ENCODE measurements at places on chromosomes 13 and 19.

GRCh38 chr13:23642110-23642509, 71.9 kb downstream of the TNFRSF19 start:
- DNase-seq, result no peak

GRCh38 chr13:93984876-93985275, 494.6 kb downstream of the DCT start:
- no peak for DNase-seq

DNA sequence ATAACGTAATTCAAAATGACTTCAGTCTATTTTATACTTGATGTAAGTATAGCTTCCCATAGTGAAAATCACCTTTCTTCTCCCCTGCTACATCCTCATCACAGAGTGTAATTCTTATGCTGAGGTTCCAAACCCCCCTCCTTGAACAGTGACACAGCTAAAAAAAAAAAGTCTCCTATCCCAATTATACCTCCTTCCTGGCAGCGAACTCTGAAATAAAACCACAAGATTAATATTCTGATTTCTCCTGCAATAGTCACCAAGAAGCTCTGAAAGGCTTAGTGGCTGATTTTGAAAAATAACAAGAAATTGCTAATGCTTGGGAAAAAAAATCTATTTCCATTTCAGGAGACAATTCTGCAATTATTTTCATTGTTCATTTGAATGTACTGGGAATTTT, 36.3 kb downstream of the EFNB2 start:
- DNase-seq, result no peak

GRCh38 chr13:80131204-80131603, 209.7 kb downstream of the SPRY2 start:
- DNase-seq, result no peak

GRCh38 chr13:97124915-97125809, 97.0 kb upstream of the MBNL2 start:
- DNase-seq, result no peak

DNA sequence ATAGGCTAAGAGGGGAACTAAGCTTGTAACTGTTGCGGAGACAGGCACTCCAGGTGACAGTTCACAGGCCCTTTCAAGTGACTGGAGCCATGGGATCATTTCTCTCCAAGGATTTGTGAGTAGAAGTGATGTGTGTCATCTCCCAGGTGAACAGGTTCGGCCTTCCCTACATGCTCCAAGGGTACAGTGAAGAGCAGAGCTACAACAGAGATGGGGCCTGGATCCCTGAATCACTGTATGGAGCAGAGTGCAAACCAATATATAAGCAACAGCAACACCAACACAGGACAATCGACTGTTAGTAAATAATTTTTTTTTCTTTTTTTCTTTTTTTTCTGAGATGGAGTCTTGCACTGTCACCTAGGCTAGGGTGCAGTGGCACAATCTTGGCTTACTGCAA, 15.0 kb downstream of the ZSCAN18 start:
- no peak for DNase-seq

- DNase-seq, result no peak
These were observed 121.1 kb upstream of the TSHZ3 start for GRCh38 chr19:31470229-31470939.

- no peak for DNase-seq
These were observed 19.9 kb upstream of the ARGLU1 start for GRCh38 chr13:106587787-106588186.

DNA sequence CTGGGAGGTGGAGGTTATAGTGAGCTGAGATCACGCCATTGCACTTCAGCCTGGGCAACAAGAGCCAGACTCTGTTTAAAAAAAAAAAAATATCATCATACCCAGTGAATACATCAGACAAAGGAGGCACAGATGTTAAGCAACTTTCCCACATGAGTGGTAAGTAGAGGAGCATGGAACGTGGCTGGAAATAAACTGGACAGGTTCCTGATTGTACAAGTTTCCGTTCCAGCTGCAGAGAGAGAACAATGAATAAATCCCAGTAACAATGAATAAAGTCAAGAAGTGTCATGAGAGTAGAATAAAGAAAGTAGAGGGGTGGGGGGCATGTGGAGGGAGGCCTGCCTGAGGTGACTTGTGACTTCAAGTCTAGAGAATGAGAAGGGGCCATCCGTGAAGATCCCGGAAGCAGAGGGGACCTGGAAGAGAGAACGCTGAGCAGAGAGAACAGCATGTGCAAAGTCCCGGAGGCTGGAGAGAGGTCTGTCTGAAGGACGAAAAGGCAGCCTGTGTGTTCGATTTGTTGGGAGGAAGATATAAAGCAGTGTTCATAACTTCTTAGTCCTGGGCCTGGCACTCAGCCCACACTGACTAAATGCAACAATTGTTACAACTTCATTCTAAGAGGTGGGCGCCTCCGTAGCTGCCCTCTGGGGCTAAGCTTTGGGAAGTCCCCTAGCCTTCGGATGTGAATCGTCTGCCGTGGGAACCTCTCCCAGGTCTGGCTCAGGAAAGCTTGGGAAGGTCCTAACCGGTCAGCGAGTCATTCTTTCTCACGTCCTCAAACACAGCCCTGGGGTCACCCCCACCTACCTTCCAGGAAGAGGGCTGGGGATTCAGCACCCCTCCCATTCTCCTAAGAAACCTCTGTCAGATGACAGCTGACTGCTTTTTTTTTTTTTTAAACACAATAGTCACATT, 15.3 kb upstream of the ARHGEF18 start:
- no peak for DNase-seq

GRCh38 chr19:3034406-3034655, 5.3 kb upstream of the TLE2 start:
- DNase-seq, result no peak

GRCh38 chr13:44092078-44092970, 212.6 kb downstream of the LACC1 start:
- DNase-seq, result no peak

DNA sequence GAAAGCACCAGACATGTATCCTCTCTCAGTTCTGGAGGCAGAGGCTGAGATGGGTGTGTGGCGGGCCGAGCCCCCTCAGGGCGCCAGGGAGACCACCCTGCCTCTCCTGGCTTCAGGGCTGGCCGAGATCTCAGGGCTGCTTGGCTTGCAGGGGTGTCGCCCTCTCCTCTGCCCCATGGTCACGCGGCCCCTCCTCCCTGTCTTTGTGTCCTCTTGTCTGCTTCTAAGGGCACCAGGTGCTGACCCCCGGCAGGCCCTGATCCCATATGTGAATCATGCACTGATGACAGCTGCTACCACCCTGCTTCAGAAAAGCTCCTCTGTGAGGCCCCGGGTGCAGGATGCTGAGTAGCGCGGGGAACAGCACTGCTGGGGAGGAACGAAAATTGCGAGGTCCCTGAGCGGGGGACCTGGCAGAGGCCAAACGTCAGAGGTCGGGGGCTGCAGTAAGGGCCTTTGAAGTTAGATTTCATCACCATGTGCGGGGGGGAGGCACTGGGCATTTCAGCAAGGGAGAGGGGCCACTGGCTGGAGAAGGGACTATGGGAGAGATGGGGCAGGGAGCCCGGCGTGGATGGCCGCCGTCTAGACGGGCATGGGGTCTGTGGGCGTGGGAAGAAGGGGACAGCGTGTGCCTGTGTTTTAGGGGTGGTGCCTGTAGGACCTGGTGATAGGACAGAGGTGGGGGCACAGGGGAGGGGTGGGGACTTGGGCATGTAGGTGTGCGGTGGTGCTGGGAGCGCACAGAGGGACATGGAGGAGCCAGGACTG, 125.2 kb downstream of the KDM4B start:
- no peak for DNase-seq

DNA sequence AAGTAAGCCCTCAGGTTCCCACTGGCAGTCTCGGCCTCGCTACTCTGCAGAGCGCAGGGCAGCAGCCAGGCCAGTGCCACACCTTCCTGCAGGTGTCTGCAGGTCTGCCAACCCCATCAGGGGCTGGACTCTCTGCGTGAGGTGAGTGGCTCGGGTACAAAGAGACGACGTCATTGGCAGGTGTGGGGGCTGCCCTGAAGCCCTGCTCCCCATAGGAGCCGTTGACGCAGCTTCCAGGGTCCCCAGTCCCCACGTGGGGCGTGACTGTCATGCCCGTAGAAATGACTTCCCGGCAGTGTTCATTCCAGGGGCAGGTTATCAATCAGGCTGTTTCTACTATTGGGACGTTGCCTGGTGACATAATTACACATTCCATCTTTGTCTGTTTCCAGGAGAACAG, 15.3 kb upstream of the GJB6 start:
- DNase-seq, result no peak

DNA sequence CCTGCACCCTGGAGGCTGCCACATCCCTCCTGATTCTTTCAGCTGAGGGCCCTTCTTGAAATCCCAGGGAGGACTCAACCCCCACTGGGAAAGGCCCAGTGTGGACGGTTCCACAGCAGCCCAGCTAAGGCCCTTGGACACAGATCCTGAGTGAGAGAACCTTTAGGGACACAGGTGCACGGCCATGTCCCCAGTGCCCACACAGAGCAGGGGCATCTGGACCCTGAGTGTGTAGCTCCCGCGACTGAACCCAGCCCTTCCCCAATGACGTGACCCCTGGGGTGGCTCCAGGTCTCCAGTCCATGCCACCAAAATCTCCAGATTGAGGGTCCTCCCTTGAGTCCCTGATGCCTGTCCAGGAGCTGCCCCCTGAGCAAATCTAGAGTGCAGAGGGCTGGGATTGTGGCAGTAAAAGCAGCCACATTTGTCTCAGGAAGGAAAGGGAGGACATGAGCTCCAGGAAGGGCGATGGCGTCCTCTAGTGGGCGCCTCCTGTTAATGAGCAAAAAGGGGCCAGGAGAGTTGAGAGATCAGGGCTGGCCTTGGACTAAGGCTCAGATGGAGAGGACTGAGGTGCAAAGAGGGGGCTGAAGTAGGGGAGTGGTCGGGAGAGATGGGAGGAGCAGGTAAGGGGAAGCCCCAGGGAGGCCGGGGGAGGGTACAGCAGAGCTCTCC, 6.9 kb upstream of the CEACAM5 start:
- no peak for DNase-seq

GRCh38 chr13:77699059-77699680, 1.7 kb downstream of the SLAIN1 start:
- DNase-seq, result no peak

GRCh38 chr13:109869312-109870237, 83.2 kb upstream of the IRS2 start:
- DNase-seq, result no peak

DNA sequence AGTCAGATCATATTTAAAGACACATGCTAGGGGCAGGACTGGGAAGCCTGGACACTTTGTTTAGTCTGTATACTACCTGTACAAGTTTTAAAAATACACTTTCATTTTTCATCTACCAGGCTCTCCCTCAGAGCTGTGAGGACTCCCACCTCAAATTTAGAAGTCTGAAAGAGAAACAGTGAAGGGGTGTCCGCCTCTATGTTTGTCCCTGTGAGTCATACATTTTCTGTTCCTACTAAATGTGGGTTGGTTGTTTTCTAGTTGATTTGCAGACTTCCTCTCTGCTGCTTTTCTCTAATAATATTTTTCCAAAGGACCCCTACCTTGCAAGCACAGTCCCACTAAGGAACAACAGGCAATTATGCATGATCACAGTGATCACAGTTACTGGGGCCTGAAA, 110.5 kb downstream of the ENOX1 start:
- peak; percentile 8 for DNase-seq

Measured in GM12891 (cell line).